Astrocyte of the hippocampus (primary cell): ENCODE measurements at places on chromosomes 6 and 20.

GRCh38 chr6:139150920-139151319 lies 16.0 kb downstream of the HECA start:
- DNase-seq, result peak; percentile 25

- no peak for DNase-seq
Measured at GRCh38 chr20:1848373-1848772, 46.8 kb upstream of the SIRPA start.

- no peak for DNase-seq
Measured at GRCh38 chr20:5220321-5221060, 93.7 kb downstream of the CDS2 start.

- peak; percentile 64 for DNase-seq
Measured at GRCh38 chr6:82954937-82955577, 110.6 kb downstream of the UBE3D start.

- no peak for DNase-seq
Measured at GRCh38 chr6:108771421-108771820, 76.8 kb upstream of the ARMC2 start.

DNA sequence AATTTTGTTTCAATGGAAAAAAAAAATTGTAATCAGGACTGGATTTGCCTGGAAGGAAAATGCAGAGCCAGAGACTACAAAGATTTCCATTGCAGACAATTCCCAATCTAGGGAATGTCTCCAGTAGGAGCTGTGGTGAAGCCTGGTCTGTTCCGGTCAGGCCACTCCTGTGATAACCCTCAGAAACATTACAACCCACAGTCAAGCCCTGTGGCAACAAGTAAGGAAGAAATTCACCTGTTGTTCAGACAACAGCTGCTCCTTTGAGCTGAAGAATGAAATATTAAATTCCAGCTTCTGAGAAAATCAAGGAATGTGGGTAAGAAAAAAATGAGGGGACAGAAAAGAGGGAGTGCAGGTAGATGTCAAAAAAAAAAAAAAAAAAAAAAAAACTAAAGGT lies 8.0 kb downstream of the PRKN start:
- DNase-seq, result no peak

GRCh38 chr6:25417046-25417605 lies 138.0 kb downstream of the CARMIL1 start:
- DNase-seq, result no peak

GRCh38 chr20:41249411-41250281 lies 67.9 kb downstream of the ZHX3 start:
- DNase-seq, result peak; percentile 92

GRCh38 chr6:92354270-92354829 lies 1065.0 kb downstream of the EPHA7 start:
- DNase-seq, result no peak

GRCh38 chr20:62749851-62750445 lies 41.3 kb downstream of the NTSR1 start:
- DNase-seq, result no peak

DNA sequence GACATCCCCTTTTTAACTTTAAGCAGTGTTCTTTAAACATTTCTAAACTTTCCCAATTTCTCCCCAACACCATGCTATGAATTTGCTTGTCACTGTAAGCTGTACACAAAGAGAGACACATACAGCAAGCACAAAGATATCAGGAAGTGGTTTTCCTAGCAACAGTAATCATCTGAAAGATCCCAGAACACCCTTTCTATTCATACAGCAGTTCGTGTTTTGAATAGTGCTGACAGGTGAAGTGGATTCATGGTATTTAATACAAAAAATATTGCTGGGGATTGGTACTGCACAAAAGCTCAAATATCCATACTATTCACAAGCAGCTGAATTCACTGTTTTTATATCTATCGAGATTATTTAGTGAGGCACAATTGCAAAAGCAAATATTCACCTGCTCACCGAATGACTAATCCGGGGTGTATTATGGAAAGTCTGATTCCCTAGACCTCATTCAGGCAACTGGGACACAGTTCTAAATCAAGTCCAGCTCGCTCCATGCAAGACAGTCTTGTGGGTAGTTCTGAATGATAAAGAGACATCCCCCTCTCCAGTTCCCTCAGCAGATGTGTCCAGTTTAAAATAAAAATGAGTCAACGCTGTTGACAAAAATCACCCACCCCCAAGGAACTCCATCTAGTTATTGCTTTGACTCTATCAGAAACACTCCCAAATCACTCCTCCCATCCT lies 107.1 kb upstream of the TSHZ2 start:
- no peak for DNase-seq

DNA sequence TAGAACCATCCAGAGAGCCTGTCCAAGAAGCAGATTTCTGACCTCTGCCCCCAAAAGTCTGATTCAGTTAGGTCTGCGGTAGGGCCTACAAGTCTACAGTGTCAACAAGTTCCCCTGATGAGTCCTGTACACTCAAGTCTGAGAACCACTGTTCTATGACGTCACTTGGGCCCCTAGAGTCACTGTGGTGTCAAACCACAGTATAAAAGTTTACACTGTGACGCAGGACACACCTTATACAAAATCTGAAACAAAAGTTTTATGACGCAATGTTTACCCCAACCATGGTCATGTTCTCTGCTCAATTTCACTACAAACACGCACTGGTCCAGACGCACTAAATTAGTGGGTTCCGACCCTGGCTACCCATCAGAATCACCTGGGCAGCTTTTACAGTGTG lies 17.9 kb downstream of the SLA2 start:
- no peak for DNase-seq

GRCh38 chr6:64807785-64808184 lies 899.2 kb downstream of the EYS start:
- DNase-seq, result no peak

GRCh38 chr6:144712541-144712940 lies 427.4 kb downstream of the UTRN start:
- DNase-seq, result no peak

DNA sequence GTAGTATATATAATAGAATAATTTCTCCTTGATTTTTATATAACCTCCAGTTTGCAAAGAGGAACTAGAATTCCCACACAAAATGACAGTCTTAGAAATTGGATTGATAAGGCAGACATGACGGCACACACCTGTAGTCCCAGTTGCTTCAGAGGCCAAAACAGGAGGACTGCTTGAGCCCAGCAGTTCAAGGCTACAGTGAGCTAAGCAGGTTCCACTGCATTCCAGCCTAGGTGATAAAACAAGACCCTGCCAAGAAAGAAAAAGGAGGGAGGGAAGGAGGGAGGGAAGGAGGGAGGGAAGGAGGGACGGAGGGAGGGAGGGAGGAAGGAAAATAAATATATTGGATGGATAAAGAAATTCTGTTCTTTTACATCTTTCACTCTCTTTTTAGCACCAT lies 77.6 kb upstream of the SASH1 start:
- DNase-seq, result no peak

DNA sequence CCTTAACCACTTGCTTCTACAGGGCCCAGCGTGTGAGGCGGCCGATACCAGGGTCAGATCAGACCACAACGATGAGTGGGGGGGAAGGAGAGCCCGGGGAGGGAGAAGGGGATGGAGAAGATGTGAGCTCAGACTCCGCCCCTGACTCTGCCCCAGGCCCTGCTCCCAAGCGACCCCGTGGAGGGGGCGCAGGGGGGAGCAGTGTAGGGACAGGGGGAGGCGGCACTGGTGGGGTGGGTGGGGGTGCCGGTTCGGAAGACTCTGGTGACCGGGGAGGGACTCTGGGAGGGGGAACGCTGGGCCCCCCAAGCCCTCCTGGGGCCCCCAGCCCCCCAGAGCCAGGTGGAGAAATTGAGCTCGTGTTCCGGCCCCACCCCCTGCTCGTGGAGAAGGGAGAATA lies 2.8 kb downstream of the RING1 start:
- DNase-seq, result no peak

- DNase-seq, result peak; percentile 52
Measured at GRCh38 chr6:104625536-104625935, 234.2 kb downstream of the HACE1 start.

- peak; percentile 7 for DNase-seq
Measured at GRCh38 chr20:51220293-51220706, 197.4 kb upstream of the KCNG1 start.

GRCh38 chr20:39516964-39517363 lies 554.8 kb downstream of the DHX35 start:
- no peak for DNase-seq

DNA sequence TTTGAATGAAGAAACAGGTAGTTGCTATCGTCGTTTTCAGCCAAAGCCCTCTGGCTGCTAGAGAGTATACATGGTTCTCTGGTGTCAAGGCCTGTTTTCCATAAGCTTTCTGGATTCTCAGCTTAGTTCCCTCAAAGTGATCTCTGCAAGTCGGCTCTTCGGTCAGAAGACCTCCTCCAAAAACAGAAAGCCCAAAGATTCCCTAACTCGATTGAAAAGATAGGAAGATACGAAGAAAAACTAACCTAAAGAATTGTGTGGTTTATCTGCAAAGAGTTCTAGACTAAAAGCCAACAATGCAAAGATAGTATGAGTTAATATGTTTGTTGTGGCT lies 545 bp upstream of the ASCC3 start:
- no peak for DNase-seq

GRCh38 chr6:34736823-34737222 lies 20.5 kb upstream of the SNRPC start:
- no peak for DNase-seq

DNA sequence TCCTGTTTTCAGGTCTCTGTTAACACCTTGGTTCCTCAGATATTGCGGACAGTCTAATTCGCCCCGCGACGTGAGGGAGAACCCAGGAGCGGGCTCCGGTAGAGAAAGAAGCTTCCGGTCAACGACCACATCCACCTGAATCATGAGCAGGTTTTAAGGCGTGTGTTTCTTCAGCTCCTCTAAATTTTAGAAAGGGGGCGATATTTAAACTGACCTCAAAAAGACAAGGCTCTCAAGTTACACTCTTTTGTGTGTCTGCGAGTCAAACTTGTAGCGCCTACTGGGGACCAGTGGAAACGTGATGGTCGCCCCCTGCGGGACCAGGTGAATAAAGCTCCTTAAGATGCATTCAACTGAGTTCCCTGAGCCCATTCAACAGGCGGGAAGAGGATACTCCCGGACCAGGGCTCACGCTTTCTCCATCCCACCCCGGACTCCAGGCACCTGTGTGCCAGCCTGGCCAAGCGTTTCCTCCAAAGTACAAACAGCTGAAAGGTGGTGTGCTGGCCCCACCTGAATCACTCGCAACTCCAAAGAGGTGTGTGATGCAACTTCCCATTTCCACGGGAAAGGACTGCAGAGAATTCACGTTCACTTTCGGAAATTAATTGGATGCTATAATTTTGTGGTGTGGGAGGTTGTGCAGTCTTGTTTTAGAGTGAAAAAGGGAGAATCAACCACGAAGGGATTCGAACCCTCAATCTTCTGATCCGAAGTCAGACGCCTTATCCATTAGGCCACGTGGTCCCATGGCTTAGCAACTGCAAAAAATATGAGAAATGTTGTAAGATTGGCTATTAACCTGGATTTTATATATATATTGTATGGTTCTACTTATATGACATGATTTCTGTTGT lies 17.0 kb downstream of the GPX5 start:
- DNase-seq, result peak; percentile 68

GRCh38 chr6:142771162-142771561 lies 173.8 kb downstream of the HIVEP2 start:
- DNase-seq, result no peak
